Activated CD4-positive, alpha-beta T cell treated with anti-CD3 and anti-CD28 coated beads for 48 hours (primary cell): ENCODE measurements at places on chromosomes 13 and 19.
A peak's percentile ranks its signal among the peaks of the same experiment; 100 is the strongest.

- DNase-seq, result peak; percentile 34
Observed at GRCh38 chr13:35157143-35157755, 215.2 kb downstream of the NBEA start.

- DNase-seq, result peak; percentile 76
Observed at GRCh38 chr19:4267101-4267900, 11.8 kb upstream of the SHD start.

GRCh38 chr13:54945973-54946372, 1917.4 kb downstream of the OLFM4 start:
- no peak for DNase-seq

- no peak for DNase-seq
Observed at GRCh38 chr13:31521435-31521834, 217.9 kb upstream of the RXFP2 start.

GRCh38 chr19:27657271-27658051, 1555.5 kb downstream of the UQCRFS1 start:
- no peak for DNase-seq

DNA sequence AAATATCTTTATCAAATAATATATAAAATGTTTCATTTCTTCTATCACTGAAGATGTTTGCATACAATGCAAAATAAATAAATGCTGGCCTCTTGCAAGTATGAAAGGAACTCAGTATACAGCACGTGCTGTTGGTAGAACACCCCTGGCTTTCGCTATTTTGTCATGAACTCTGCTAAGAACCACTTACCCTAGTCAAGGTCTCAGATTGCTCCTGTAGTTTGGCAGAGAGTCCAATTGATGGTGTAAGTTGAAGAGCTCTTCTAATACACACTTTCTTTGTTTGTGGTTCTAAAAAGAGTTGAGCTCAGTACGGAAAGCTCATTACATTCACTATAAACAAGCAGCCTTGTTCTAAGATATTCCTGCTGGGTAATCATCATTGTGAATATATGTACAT, 1258.9 kb downstream of the EFNB2 start:
- DNase-seq, result no peak

- no peak for DNase-seq
Observed at GRCh38 chr13:23656637-23657371, 86.6 kb downstream of the TNFRSF19 start.

DNA sequence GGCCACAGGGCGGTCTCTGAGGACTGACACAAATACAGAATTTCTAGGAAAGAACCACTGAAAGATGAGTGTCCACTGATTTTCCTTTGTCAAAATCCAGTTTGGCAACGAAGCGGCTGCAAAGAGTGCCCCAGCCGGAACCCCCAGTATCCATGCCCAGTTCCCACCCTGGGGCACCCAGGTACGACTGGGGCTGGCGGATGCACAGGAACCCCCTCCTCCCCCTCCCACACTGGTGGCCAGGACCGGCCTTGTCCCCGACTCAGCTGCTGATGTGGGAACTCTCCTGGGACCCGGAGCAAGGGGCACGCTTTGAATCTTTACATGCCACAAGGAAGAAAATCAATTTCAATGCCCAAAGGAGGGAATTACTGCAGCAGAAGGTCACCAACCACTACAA, 220.8 kb upstream of the ZNF507 start:
- no peak for DNase-seq

DNA sequence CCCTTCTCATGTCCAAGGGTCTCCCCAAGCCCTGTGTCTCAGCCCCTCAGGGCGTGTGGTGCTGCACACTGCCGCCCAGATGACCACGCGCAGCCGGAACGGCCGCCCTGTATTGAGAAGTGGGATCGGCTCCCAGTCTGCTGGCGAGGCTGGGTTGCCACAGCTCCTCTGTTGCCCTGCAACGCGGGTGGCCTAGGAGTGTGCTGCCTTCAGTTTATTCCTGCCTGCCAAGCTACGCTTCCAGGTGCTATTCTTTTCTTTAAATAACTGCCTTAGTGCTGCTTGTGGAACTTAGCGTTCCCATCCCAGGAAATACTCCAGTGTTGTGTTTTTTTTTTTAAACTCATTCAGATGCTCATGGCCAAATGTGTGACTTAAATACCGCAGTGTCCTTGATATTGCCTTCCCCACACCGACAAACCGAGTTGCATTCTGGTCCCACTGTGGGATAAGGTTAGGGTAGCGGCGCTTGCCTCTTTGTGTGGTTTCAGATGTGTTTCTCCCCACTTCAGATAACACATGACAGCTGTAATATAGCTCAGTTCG, 16.6 kb downstream of the ACTN4 start:
- no peak for DNase-seq

DNA sequence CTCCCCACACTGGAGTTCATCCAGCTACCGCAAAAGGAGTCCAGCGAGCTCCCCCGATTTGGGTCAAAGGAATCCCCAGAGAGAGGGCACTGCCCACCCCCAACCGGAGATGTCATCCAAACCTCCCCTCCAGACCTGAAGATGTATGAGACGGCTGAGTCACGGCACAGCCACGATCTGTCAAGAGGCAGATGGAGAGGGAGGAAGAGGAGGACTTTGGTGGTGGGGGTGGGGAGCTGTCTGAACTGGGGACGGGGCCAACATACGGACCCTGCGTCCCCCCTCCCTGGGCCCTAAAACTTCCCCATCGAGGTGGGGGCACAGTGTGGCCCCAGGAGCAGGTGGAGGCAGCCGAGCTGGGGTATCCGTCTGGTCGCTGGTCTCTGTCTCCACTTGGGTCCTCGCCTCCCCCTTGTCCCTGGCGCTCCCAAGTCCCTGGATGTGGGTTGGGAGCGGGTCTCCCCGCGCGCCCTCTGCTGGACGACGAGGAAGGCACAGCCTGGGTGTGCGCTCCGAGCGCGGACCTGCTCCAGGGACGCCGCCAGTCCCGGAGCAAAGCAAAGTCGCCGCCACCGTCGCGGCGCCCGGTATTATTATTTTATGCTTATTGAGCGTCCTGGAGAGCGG, 3.8 kb downstream of the PDE4A start:
- peak; percentile 79 for DNase-seq

GRCh38 chr19:17503240-17503639, 8.2 kb upstream of the PGLS start:
- no peak for DNase-seq

DNA sequence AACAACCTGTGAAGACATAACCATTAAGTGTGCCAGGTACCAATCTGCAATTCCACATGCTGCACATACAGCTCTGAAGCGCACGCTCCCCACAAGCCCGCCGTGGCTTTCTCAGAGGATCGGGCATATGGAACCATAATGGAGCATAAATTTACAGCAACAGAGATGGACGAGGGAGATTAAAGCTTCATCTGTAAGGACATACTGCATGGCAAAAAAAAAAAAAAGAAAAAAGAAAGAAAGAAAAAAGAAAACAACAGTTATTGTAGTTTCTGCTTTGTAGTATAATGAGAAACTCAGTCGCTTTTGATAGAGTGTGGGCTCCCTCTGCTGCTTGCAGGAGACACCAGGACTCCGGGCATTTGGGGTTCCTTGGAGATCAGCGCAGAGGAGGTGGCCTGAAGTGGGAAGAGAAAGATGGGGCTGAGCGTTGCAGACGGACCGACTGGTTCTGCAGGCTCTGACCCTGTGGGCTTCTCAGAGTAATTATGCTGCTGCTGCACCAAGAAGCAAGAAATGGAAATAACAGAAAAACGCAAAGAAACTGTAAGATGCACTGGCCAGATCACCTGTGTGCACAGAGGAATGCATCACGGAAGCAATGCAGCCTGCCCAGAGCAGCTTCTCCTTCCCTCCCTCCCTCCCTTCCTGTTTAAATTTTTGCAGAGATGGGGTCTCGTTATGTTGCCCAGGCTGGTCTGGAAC, 10.8 kb upstream of the PDCD5 start:
- peak; percentile 56 for DNase-seq

- DNase-seq, result no peak
Observed at GRCh38 chr19:54201172-54201701, 579 bp downstream of the RPS9 start.

DNA sequence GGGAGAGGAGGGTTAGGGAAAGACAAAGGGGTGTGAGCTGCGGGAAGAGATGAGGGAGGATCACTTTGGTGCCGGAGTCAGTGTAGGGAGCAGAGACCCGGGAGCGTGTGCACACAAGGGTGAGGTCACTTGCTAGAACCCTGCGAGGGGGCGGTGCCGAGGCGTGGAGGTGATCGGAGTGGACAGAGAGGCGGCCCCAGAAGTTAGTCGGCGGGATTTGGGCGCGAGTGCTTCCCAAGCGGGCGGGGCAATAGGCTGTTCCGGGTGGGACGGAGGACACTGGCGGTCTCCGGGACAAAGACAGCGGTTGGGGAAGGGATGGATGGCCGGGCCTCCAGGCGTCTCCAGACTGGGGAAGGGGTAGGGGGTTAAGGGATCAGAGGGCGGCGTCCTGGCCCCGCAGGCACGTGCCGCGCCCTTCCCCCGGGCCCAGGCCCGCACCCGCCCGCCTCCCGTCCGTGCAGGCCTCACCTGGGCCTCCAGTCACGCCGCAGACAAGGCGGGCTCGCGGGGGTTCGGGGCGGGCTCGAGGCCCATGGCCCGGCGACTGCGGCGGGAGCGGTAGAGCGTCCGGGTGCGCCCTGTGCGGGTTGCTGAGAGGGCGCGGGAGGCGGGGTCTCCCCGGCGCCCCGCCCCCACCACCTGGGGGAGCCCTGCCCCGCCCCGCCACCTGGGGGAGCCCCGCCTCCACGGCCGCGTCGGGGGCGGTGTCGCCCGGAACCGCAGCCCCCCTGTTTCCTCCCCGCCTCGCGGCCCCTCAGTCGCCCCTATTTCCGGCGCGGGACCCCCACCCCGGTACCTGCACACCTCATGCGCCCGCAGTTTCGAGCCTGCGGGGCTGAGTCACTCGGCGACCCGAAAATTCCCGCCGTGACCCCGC, at the start of gene LPAR2:
Gene LPAR2, minus strand, starts transcription at position 600 of the 880 bp plus-strand sequence. CDS start 945 bp downstream, outside the sequence.
- peak; percentile 68 for DNase-seq

DNA sequence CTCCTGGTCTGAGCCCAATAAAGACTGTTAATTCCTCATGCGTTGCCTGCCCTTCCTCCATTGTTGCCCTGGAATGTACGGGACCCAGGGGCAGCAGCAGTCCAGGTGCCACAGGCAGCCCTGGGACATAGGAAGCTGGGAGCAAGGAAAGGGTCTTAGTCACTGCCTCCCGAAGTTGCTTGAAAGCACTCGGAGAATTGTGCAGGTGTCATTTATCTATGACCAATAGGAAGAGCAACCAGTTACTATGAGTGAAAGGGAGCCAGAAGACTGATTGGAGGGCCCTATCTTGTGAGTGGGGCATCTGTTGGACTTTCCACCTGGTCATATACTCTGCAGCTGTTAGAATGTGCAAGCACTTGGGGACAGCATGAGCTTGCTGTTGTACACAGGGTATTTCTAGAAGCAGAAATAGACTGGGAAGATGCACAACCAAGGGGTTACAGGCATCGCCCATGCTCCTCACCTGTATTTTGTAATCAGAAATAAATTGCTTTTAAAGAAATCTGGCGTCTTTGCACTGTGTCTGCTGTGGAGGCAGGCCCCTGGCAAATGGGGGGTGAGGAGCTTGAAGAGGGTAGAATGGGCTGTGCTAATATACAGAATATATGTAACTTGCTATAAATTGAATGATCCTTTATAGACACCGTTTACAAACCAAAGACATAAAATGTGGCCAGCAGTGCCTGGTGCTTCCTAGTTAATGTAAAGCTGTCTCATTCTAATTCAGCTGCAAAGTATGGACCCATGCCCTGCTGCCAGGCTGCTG, 4.2 kb upstream of the RPS11 start:
- DNase-seq, result no peak

- DNase-seq, result peak; percentile 52
Observed at GRCh38 chr13:110471833-110472162, 89.7 kb downstream of the RAB20 start.

- no peak for DNase-seq
Observed at GRCh38 chr19:5228490-5228889, 112.1 kb downstream of the PTPRS start.

- DNase-seq, result no peak
Observed at GRCh38 chr19:12092956-12093355, 28.4 kb downstream of the ZNF844 start.

DNA sequence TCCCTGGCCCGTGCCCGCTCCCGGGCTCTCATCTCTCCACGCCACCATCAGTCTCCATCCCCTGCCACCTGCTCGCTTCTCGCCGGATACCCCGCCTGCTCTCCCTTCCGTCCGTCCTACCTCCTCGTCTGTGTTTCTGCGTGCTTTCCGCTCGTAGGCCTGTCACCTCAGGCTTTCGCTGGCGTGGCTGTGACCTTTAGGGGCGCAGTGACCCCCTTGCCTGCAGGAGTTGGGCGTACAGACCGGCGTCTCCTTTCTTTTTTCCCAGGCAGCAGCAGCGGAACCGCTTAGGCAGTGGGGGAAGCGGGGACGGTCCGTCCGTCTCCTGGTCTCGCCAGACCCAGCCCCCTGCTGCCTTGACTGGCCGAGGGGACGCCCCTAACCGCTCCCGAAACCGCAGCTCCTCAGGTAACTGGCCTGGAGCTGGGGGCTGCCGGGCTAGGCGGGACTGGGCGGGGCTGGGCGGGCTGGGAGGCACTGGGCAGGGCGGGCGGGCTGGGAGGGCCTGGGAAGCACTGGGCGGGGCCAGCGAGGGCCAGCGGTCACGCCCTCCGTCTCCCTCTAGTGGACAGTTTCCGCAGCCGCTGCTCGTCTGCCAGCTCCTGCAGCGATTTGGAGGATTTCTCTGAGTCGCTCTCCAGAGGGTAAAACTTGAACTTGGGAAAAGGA, 6.3 kb downstream of the PGLYRP1 start:
- DNase-seq, result peak; percentile 87

DNA sequence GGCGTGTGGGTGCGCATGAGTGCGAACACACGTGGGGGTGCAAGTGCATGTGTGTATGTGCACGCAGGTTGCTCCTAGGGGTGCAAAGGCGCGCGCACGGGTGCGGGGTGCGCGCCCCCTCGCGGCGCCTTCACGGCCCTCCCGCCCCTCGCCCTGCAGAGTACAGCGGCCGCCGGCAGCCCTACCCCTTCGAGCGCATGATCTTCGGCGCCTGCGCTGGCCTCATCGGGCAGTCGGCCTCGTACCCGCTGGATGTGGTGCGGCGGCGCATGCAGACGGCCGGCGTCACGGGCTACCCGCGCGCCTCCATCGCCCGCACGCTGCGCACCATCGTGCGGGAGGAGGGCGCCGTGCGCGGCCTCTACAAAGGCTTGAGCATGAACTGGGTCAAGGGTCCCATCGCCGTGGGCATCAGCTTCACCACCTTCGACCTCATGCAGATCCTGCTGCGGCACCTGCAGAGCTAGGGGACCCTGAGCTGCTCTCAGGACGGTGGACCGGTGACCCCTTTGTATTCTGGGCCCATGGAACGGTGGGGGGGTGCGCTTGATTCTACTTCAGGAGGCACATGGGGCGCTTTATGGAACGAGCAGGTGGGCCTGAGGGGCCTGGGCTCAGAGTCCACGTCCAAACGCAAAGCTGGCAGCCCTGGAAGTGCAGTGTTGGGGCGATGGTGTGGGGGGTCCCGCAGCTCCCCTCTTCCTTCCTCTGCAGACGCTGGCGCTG, 27.7 kb downstream of the TMEM161A start:
- DNase-seq, result peak; percentile 35

- no peak for DNase-seq
Observed at GRCh38 chr19:28217022-28217421, 995.9 kb downstream of the UQCRFS1 start.

GRCh38 chr13:50125554-50126262, 110.5 kb downstream of the KCNRG start:
- peak; percentile 81 for DNase-seq

- peak; percentile 76 for DNase-seq
Observed at GRCh38 chr19:40365613-40366401, 17.3 kb downstream of the PLD3 start.
